T-helper 9 cell (primary cell): ENCODE measurements at places on chromosomes 16 and 17.

GRCh38 chr16:85156440-85156839 lies 44.2 kb upstream of the CIBAR2 start:
- DNase-seq, result no peak

DNA sequence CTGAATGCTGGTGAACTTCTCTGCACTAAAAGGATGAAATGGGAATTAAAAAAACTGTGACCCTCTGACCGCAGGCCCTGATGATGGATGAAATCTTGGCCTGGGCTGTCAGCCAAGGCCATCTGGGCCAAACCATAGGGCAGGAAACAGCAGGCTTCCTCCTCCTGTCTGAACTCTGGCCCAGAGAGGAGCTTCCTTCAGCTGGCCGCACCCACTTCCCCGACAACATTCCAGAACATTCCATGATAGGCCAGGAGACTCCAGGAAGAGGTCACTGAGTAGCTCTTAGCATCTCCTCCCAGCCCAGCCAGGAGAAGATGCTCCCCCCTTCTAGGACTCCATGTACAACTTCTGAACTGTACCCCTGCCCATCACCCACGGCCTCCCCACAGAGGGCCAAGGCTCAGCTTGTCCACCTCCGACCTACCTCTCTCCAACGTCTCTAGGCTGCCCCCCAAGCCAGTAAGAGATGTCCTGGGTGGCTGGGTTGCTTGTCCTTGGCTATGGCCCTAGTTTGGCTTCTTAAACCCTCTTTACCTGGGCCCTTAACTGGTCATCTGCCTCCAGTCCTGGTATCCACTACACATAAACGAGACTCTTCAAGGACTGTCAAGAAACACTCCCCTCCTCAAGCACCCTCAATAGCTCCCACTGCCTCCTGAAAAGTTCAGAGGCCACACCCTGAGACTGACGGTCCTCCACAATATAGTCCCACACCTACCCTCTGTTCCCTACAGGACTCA lies 1.7 kb downstream of the RPH3AL start:
- DNase-seq, result no peak

DNA sequence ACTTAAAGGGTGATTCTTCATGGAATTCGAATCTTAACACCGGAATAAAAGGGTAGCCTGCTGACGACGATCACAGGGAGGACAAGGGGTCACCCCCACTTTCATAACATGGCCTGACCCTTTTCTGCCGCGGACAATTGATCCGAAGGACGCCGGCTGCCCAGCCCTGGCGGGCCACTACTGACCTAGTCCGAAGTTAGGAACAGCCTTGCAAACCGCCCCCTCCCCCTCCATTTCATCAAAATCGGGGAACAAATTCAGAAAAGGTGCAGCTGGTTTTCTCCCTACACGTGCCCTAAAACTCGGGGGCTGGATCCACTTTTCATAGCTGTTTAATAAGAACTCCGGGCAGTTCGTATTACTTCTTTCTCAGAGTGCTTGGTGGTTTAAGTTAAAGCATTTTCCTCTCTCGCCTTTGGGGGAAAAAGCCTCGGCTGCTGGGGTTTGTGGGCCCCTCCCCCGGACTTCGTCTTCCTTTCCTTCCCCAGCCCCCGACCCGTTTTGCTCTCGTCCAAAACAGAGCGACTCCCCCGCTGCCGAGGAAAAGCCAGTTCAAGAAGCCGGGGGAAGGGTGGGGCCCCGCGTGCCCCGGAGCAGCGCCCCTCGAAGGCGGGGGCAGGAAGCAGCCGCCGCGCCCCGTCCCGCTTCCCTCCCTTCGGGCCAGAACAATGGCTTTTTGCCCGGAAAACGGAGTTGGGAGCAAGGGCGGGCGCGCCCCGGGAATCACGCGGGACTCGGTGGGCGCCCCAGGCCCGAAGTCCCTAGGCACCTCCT lies 641 bp upstream of the CBX2 start:
- no peak for DNase-seq

DNA sequence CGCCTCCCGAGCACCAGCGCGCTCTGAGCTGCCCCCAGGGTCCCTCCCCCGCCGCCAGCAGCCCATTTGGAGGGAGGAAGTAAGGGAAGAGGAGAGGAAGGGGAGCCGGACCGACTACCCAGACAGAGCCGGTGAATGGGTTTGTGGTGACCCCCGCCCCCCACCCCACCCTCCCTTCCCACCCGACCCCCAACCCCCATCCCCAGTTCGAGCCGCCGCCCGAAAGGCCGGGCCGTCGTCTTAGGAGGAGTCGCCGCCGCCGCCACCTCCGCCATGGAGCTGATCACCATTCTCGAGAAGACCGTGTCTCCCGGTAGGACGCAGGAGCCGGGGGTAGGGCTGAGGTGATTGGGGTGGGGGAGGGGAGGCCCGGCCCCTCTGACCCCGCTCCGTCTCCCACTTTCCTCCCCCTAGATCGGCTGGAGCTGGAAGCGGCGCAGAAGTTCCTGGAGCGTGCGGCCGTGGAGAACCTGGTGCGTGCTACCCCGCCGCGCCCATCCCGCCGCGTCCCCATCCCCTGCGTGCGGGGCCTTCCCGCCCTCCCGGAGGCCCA lies 329 bp downstream of the KPNB1 start:
- peak; percentile 47 for DNase-seq

- no peak for DNase-seq
These were observed 1.8 kb downstream of the ZACN start for GRCh38 chr17:76080768-76081287.

DNA sequence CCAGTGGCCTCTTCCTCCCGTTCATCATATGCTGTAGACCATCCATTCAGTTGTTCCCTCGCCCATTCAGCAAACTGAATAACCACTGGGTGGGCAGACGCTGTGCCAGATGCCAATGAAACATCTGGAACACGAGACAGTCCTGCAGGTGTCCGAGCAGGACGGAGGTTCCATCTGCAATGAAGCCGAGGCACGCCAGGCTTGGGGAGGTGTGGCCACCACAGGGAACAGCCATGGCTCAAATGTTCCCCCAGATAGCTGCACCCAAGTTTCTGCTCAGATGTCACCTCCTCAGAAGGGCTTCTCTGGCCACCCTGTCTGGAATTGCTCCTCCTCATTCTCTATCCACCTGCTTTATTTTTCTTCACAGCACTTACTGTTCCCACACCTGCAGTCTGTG lies 30.5 kb downstream of the UBE2O start:
- no peak for DNase-seq

GRCh38 chr17:65181237-65182061 lies 44.3 kb downstream of the RGS9 start:
- no peak for DNase-seq

DNA sequence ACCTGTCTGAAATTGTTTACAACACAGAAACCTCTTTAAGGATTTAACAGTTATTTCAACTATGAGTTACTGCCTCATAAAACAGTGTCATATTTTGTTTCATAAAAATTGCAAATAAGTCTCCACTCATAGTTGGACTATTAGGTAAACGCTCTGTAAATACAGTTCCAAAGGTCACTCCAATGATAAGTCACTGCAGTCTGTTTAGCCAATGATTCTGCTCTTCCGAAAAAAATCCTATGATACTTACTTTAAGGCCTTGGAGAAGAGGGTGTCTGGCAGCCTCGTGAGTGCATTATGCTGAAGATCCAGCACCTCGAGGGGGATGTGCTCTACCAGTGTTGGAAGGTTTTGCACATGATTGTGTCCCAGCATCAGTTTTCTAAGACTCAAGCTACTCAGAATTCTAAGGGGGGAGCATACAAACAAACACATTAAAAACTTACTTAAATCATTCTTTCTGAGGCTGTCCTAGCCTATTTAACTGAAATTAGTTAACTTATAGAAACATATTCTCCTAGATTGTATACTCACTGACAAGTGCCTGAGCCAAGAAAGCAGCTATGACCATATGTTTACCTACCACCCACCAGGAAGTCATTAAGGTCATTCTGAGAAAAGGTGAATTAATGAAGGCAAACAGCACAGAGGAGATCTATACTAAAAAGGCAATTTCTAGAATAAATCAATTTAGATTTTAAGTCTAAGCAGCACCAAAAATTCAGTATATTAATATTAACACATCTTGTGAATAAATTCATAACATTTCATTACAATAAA lies 41.1 kb downstream of the MARVELD3 start:
- no peak for DNase-seq

GRCh38 chr16:69564845-69565670 lies 708 bp upstream of the NFAT5 start:
- no peak for DNase-seq

GRCh38 chr17:31687505-31688126 lies 171.4 kb downstream of the COPRS start:
- DNase-seq, result no peak

DNA sequence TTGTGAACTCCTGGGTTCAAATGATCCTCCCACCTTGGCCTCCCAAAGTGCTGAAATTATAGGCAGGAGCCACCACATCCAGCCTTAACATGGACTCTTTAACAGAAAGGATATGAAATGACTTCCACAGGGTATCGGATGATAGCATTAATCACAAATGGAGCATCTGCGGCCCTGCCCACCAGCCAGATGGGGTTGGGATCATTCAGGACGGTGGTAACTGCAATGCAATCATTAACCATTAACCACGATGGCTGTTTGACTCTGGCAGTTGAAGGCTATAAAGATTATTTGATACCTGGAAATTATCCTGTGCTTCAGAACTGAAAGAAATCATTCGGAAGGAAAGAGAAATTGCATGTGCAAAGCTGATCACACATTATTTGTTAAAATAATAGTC lies 5.3 kb upstream of the CHST5 start:
- no peak for DNase-seq

- no peak for DNase-seq
These were observed 4.9 kb downstream of the IQCK start for GRCh38 chr16:19722981-19723380.

DNA sequence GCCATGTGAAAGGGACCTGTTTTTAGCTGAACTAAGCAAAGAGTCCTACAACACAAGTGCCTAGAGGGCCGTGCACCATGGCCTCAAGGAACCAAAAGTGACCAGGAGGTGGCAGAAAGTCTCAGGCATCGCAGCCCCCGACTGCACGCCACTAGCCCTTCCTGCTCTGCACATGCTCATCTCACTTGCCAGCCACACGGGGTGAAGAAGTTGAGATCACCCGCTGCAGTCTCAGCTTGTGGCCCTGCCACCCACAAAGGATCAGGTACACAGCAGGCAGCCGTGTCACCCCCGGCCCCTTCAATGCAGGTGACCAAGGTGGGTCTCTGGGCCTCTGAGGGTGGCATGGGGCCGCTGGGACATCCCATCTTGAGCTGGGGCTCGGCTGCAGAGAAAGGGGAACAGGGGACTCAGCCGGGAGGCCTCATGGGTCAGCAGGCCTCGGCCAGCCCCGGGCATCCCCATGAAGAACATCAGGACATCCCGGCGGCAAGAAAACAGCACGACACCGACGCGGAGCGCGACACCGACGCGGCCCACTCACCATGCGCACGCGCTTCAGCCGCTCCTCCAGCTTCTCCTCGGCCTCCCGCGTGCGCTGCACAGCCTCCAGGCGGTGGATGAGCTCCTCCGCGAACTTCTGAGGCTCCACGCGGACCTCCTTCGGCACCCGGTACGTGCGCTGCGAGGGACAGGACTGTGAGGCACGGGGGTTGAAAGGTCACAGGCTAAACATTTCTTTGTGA lies 21.0 kb downstream of the PDIA2 start:
- no peak for DNase-seq

GRCh38 chr16:68652659-68653058 lies 7.5 kb downstream of the CDH3 start:
- DNase-seq, result no peak

GRCh38 chr16:70770626-70771552 lies 30.1 kb downstream of the VAC14 start:
- DNase-seq, result peak; percentile 46

DNA sequence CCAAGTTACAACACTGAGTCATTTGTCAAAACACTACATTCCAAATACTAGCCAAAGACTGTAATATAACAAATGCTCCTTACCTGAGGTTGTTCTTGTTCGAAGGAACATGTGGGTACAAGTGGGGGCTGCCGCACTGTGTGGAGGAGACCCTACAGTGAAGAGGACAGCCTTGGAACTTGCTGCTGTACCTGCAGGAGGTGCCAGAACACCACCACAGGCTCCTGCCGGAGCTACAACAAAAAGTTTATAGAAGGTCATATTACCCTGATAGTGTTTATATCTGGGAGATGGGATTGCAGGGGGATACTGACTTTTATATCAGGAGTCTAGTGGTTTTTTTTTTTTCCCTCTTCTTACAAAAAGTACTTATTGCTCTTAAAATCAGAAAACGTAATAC lies 37.8 kb upstream of the ALDH3A1 start:
- no peak for DNase-seq

- no peak for DNase-seq
These were observed at the start of gene MFAP4 for GRCh38 chr17:19386974-19387920. MFAP4 (minus strand) TSS chr17:19387190; CDS start chr17:19387155, 35 bp downstream.
